ENCODE measurements at places on chromosomes 2 and 18. TPM values are rescaled to one million over a fixed set of nuclear protein-coding genes. Genes with fewer than 3 reads are reported as not detected.

Gene RESP18
- not detected for total RNA-seq

Gene AQP12A
- not detected for total RNA-seq

Gene ABCG5
- total RNA-seq: not detected

Gene SLC38A11
- total RNA-seq: not detected

Gene EML6
- 0.09 TPM for total RNA-seq

Gene CRYGD
- total RNA-seq: not detected

Gene CRYBA2
- not detected for total RNA-seq

Gene C2orf74
- 29.9 TPM for total RNA-seq

Gene IL1B
- total RNA-seq: 2.5 TPM

Gene TRABD2A
- total RNA-seq: 2.6 TPM

Gene ACMSD
- total RNA-seq: not detected

Gene LBX2
- total RNA-seq: 0.95 TPM

Gene CD8B
- not detected for total RNA-seq

Gene GKN1
- 1.6 TPM for total RNA-seq

Gene TSPYL6
- total RNA-seq: not detected

Gene ANTXR1
- total RNA-seq: 310 TPM

Gene RNF144A
- total RNA-seq: 7.3 TPM

Gene SATB2
- total RNA-seq: 13.4 TPM

Gene RAB6C
- total RNA-seq: not detected

Gene NDUFAF7
- total RNA-seq: 21.0 TPM

Gene TTN
- total RNA-seq: 2.0 TPM

Gene C18orf54
- 4.8 TPM for total RNA-seq

Gene IL1RL2
- total RNA-seq: not detected

Gene RAPH1
- 33.6 TPM for total RNA-seq

Gene LRP1B
- total RNA-seq: 4.0 TPM

Gene KIAA1328
- total RNA-seq: 3.2 TPM

Gene IL36G
- total RNA-seq: not detected

Gene INHA
- 0.64 TPM for total RNA-seq

Gene SERPINB10
- not detected for total RNA-seq

Gene MAP4K3
- total RNA-seq: 24.9 TPM

Gene LHCGR
- 0.40 TPM for total RNA-seq

Gene DRC1
- not detected for total RNA-seq

Gene ITGA4
- total RNA-seq: 0.07 TPM

Gene PFN4
- 1.6 TPM for total RNA-seq

Gene DAW1
- 99.2 TPM for total RNA-seq

Gene SERPINB5
- total RNA-seq: 64.9 TPM

Gene ZNF892
- 1.3 TPM for total RNA-seq

Gene EDAR
- total RNA-seq: not detected

Gene IL1RL1
- total RNA-seq: 4.7 TPM

Gene CNOT9
- total RNA-seq: 78.5 TPM

Gene GULP1
- 73.7 TPM for total RNA-seq

Gene SF3B6
- total RNA-seq: 282 TPM

Gene TOGARAM2
- not detected for total RNA-seq

Gene ZBTB7C
- total RNA-seq: 0.09 TPM

Gene FBLN7
- total RNA-seq: 1.0 TPM

Gene SH3BP4
- 28.2 TPM for total RNA-seq

Gene DUSP2
- total RNA-seq: 11.1 TPM

Gene GNLY
- total RNA-seq: not detected

Gene SKA1
- 58.7 TPM for total RNA-seq

Gene RGPD4
- not detected for total RNA-seq

Gene REG3G
- total RNA-seq: not detected

Gene THAP4
- 77.0 TPM for total RNA-seq

Gene TMEM178A
- not detected for total RNA-seq

Gene NAT8
- not detected for total RNA-seq

Gene NTSR2
- not detected for total RNA-seq
